ENCODE measurements at places on chromosomes 4 and X.
A peak's percentile ranks its signal among the peaks of the same experiment; 100 is the strongest.

- DNase-seq, result no peak
Observed at GRCh38 chr4:14917298-14917633, 85.0 kb upstream of the CPEB2 start.

DNA sequence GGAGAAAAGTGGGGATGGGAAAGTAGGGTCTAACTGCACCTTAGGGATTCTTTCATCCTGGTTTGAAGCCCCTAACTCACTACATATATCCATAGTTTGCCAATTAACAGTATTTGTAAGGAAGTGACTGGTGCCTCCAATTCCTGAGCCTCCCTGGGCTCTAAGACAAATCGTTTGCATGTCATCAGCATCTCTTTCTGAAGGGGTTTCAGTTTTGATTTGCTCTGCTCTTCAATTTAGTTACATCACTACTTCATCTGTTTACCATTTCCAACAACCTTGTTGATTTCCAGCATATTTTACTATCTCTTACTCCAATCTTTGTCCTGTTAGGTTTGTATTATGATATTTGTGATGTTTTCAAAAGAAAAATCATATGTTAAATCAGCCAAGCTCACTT is 15.5 kb upstream of the DDX60 start:
- DNase-seq, result no peak

GRCh38 chr4:110042545-110043517 is 130.1 kb downstream of the EGF start:
- no peak for DNase-seq

DNA sequence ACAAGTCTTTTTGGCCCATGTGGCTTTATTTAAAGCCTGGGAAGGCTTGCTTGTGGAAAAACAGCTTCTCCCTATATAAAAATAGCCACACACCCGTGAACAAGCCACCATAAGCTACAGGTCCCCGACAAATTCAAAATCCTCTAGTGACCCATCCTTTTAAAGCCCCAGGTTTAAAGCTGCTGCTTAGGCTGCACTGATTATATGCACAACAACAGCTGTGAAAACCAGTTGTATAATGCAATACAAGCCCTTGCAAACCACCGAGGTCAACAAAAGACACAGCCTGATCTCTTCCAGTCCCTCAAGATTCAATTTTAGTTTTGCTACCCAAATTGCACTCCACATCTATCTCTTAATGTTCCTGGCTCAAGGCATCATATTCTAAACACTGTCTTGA is 186.0 kb upstream of the WDFY3 start:
- DNase-seq, result no peak

- peak; percentile 8 for DNase-seq
Observed at GRCh38 chrX:49838374-49838773, 9.3 kb downstream of the PAGE4 start.
